Naive B cell (primary cell): ENCODE measurements at places on chromosomes 12 and 14.
A peak's percentile ranks its signal among the peaks of the same experiment; 100 is the strongest.

DNA sequence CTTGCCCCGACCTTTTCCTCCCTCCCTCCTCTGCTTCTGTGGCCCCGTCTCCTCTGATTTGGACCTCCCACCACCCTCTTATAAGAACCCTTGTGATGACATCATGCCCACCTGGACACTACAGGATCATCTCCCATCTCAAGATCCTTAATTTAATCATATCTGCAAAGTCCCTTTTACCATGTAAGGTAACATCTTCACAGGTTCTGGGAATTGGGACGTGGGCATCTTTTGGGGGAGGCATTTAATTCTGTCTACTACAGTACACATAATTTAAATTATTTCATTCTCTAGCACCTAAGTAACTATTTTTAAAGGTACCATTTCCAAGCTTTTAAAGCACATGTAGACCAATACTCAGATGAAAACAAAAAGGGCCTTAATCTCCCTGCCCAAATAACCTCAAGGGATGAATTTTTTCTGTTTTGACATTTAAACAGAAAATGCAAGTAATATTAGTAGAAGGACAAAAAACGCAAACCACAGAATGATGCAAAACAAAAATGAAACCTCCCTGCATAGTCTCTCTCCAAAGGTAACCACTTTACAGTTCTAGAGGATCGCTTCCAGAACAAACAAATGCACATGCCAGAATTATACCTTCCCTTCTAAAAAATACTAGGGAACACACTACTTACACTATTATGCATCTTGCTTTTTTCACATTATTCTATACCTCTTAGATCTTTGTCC lies 222.1 kb downstream of the AACS start:
- H3K27ac ChIP-seq = no peak overlapping the region
- DNase-seq = no peak
- no peak overlapping the region for H3K4me3 ChIP-seq
- no peaks in the 10 kb centered on the region for H3K36me3 ChIP-seq
- no peaks in the 10 kb centered on the region for H3K4me1 ChIP-seq

- H3K4me3 ChIP-seq = no peak overlapping the region
- no peak for DNase-seq
- H3K4me1 ChIP-seq = peaks cover 6% of the 10 kb centered on the region
- no peak overlapping the region for H3K27ac ChIP-seq
Observed at GRCh38 chr14:99757331-99758070, 35.7 kb upstream of the EML1 start.

DNA sequence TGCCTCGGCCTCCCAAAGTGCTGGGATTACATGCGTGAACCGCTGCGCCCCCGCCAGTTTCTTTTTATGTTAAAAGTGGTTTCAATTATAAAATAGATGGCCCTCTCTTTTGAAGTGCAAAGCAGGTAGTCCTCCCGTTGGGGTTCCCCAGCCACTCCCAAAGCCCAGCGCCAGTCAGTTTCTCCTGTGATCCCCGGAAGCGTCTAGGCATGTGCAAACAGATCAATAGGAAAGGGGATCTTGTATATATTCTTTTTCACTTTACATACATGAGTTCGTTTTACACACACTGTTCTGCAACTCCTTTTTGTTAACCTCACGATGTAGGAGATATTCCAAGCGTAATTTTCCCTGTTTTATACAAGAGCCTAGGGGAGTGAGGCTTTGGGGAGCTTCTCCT lies 16.3 kb upstream of the DLK1 start:
- H3K27ac ChIP-seq = no peak overlapping the region
- no peak overlapping the region for H3K4me3 ChIP-seq
- peaks cover 19% of the 10 kb centered on the region for H3K4me1 ChIP-seq

GRCh38 chr12:20375560-20375959 lies 7.2 kb downstream of the PDE3A start:
- no peak overlapping the region for H3K27ac ChIP-seq
- no peaks in the 10 kb centered on the region for H3K4me1 ChIP-seq

- peaks cover 14% of the 10 kb centered on the region for H3K27me3 ChIP-seq
- H3K4me1 ChIP-seq = no peaks in the 10 kb centered on the region
- H3K27ac ChIP-seq = peak overlapping the region; percentile 49
Observed at GRCh38 chr14:96094656-96095055, 55.5 kb downstream of the C14orf132 start.

GRCh38 chr12:124282287-124282686 lies 12.6 kb upstream of the RFLNA start:
- no peak overlapping the region for H3K27ac ChIP-seq
- peaks cover 24% of the 10 kb centered on the region for H3K36me3 ChIP-seq
- DNase-seq = no peak
- peaks cover 73% of the 10 kb centered on the region for H3K27me3 ChIP-seq
- no peak overlapping the region for H3K4me3 ChIP-seq

GRCh38 chr12:100692502-100692901 lies 102.1 kb upstream of the ANO4 start:
- H3K27me3 ChIP-seq = peaks cover 18% of the 10 kb centered on the region
- no peaks in the 10 kb centered on the region for H3K4me1 ChIP-seq
- H3K27ac ChIP-seq = no peak overlapping the region

DNA sequence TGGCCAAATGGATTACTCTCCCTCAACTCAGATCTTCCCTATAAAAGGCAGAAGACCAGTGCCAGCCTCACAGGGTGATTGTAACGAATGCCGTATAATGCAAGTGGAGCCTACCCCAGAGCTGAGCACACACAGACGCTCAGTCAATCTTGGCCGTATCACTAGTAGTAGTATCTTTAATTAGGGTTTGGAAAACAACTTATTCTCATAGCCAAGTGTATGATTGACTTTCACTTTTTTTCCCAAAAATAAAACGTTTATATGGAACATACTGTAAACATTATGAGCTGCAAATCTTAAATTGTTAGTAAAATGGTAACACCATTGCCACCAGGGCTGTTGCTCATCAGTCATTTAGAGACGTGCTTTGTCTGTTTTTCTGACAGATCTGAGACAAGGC lies 30.4 kb downstream of the PLEKHG7 start:
- DNase-seq = no peak
- H3K4me3 ChIP-seq = no peak overlapping the region
- no peak overlapping the region for H3K27ac ChIP-seq
- no peaks in the 10 kb centered on the region for H3K36me3 ChIP-seq
- H3K4me1 ChIP-seq = no peaks in the 10 kb centered on the region

- no peak overlapping the region for H3K27ac ChIP-seq
- H3K27me3 ChIP-seq = no peaks in the 10 kb centered on the region
- H3K4me1 ChIP-seq = no peaks in the 10 kb centered on the region
- DNase-seq = no peak
- H3K4me3 ChIP-seq = no peak overlapping the region
Observed at GRCh38 chr12:132029503-132030300, 80.0 kb downstream of the EP400 start.

DNA sequence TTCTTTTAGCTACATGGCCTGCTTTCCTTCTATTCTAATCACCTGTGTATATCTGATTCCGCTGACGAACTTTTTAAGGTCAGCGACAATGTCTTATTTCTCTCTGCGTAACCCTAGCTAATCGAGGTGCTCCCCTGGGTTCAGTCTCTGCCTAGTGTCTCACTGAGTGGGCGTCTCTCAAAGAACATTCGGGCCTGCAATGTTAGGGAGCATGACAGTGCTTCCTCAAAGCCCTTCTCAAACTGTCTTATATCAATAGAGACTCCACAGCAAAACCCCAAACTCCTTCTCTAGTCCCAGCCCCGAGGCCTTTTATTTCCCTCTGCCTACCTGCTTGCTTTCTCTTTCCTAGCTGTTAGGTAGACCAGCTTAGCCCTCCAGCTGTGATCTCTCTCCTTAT lies 13.7 kb upstream of the RPS6KL1 start:
- H3K27me3 ChIP-seq = peaks cover 9% of the 10 kb centered on the region
- peak overlapping the region; percentile 13 for H3K27ac ChIP-seq
- no peaks in the 10 kb centered on the region for H3K36me3 ChIP-seq

GRCh38 chr12:94670898-94671297 lies 20.5 kb upstream of the TMCC3 start:
- no peaks in the 10 kb centered on the region for H3K36me3 ChIP-seq
- peaks cover 12% of the 10 kb centered on the region for H3K4me1 ChIP-seq
- no peak overlapping the region for H3K4me3 ChIP-seq
- no peak overlapping the region for H3K27ac ChIP-seq
- peaks cover 4% of the 10 kb centered on the region for H3K27me3 ChIP-seq

GRCh38 chr14:102592763-102593060 lies 263 bp downstream of the RCOR1 start:
- H3K36me3 ChIP-seq = no peaks in the 10 kb centered on the region
- peaks cover 15% of the 10 kb centered on the region for H3K4me1 ChIP-seq
- H3K27me3 ChIP-seq = no peaks in the 10 kb centered on the region
- no peak overlapping the region for H3K27ac ChIP-seq
- DNase-seq = no peak

DNA sequence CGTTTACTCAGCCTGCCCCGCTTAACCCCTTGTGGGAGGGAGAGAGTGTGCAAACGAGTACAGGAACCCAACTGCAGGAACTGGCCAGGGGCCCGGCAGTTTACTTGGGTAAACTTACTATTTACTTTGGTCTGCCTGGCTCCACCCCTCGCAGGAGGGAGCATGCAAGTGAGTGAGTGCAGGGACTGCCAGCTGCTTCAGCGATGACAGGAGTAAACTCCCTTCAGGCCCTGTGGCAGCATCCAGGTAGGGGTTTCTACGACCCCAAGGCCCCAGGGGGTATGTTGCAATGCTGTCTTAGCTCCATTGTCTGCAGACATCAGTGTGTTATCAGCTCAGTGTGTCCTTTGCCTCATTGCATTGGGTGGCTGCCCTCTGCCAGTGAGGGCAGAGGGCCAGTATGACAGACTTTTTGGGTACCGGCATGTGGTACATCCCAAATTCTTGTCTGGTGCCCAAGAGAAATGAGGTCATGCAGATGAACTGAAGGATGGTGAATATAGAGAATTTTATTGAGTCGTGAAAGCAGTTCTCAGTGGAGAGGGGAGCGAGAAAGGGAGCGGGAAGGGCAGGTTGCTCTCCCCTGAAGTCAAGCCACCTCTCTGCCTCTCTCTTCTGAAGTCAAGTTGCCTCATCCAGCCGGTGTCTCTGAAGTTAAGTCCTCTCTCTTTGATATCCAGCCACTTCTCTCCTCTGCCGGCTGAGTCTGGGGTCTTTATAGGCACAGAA lies 181.8 kb downstream of the FUT8 start:
- no peaks in the 10 kb centered on the region for H3K4me1 ChIP-seq
- H3K4me3 ChIP-seq = no peak overlapping the region
- DNase-seq = no peak

DNA sequence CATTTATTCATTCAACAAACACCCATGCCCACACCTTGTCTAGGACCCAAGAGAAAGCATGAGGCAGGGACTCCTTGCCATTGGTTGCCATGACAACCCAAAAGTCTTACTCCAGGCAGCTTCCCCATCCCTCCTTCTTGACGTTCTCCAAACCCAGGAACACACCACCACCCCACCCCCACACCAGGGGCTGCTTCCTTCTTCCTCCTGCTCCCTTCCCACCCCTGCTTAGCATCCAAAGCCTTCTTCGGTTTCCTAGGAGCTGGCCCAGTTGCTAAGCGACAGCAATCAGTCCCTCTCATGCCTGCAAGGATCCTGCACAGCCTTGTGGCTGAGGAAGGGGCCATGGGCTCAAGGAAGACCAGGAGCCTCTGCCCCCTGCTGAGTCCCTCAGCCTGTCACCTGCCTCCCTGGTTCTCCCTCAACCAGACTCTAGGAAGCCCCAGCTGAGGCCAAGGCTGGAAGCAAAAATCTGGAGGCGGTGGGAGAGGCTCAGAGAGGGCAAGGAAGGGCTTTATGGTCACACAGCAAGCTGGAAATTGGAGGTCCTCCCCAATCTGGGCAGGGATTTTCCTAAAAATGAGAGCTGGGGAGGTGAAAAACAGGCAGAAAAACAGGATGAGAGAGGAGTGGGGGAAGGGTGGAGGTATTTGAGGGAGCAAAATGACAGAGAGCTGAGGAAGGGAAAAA lies 15.4 kb downstream of the RASAL1 start:
- peaks cover 11% of the 10 kb centered on the region for H3K36me3 ChIP-seq
- DNase-seq = no peak
- peaks cover 6% of the 10 kb centered on the region for H3K27me3 ChIP-seq
- H3K4me1 ChIP-seq = peaks cover 4% of the 10 kb centered on the region
- H3K27ac ChIP-seq = no peak overlapping the region

GRCh38 chr12:67925077-67925476 lies 64.2 kb upstream of the IFNG-AS1 start:
- peaks cover 2% of the 10 kb centered on the region for H3K4me1 ChIP-seq
- no peak overlapping the region for H3K4me3 ChIP-seq
- H3K36me3 ChIP-seq = no peaks in the 10 kb centered on the region

GRCh38 chr12:131713349-131713748 lies 2.5 kb downstream of the SFSWAP start:
- no peak for DNase-seq
- H3K27me3 ChIP-seq = no peaks in the 10 kb centered on the region
- peak overlapping the region; percentile 95 for H3K4me3 ChIP-seq
- peaks cover 2% of the 10 kb centered on the region for H3K36me3 ChIP-seq
- H3K27ac ChIP-seq = peak overlapping the region; percentile 80
- H3K4me1 ChIP-seq = peaks cover 22% of the 10 kb centered on the region

DNA sequence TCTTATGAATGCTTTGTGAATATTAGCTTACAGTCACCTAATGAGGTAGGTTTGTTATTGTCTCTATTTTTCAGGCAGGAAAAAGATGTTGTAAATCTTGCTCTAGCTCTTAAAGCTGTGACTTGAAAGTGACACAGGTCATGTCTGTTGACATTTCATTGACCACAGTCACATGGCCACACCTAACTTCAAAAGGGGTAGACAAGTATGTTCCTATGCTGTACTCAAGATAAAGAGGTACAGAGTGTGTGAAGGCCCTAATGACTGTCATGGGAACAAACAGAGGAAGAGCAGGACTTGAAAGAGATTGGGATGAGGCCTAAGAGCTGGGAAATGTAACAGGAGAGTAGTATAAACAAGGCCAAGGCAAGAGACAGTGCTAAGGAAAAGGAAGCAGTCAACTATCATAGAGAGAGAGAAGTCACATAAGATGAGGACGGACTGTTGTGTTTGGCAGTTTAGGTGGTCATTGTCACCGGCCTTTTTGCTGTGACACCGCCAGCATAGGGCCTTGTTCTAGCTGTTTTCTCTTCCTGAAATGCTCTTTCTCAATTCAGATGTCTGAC lies 181.0 kb downstream of the CFAP54 start:
- no peak overlapping the region for H3K27ac ChIP-seq
- DNase-seq = no peak
- peaks cover 6% of the 10 kb centered on the region for H3K27me3 ChIP-seq
- H3K4me3 ChIP-seq = no peak overlapping the region
- H3K4me1 ChIP-seq = no peaks in the 10 kb centered on the region

- peaks cover 9% of the 10 kb centered on the region for H3K4me1 ChIP-seq
- no peak for DNase-seq
- no peaks in the 10 kb centered on the region for H3K36me3 ChIP-seq
- H3K4me3 ChIP-seq = no peak overlapping the region
Observed at GRCh38 chr12:86513226-86513625, 257.0 kb upstream of the MGAT4C start.

- peaks cover 51% of the 10 kb centered on the region for H3K4me1 ChIP-seq
- H3K27me3 ChIP-seq = no peaks in the 10 kb centered on the region
- no peak for DNase-seq
- H3K4me3 ChIP-seq = no peak overlapping the region
- H3K27ac ChIP-seq = no peak overlapping the region
Observed at GRCh38 chr12:122944605-122945592, 21.4 kb downstream of the ABCB9 start.

DNA sequence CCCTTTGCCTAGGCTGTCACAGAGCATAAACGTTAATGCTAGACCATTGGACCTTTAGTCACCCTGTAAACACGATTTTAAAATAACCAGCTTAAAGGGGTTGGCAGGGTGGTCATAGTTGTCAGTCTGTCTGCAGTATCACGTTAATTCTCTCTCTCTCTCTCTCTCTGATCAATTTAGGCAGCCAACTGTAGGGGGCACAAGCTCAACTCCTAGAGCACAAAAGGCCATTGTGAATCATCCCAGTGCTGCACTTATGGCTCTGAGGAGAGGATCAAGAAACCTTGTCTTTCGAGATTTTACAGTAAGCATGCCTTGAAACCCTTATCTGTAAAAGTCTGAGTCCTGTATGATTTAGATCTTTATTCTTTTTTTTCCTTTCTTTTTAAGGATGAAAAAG lies 97.1 kb downstream of the SCAF11 start:
- no peaks in the 10 kb centered on the region for H3K27me3 ChIP-seq
- peaks cover 30% of the 10 kb centered on the region for H3K36me3 ChIP-seq
- no peaks in the 10 kb centered on the region for H3K4me1 ChIP-seq
- H3K4me3 ChIP-seq = no peak overlapping the region
